ENCODE measurements at places on chromosomes 4 and X.

GRCh38 chr4:20262221-20262620 lies 10.5 kb downstream of the SLIT2 start:
- no peak for DNase-seq

DNA sequence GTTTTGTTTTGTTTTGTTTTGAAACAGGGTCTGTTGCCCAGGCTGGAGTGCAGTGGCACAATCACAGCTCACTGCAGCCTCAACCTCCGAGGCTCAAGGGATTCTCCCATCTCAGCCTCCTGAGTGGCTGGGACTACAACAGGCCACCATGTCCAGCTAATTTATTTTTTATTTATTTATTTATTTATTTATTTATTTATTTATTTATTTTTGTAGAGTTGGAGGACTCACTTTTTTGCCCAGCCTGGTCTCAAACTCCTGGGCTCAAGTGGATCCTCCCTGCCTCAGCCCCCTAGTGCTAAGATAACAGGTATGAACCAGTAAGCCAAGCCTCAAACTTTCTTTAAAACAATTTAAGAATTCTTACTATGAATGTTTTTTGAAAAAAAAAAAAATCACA lies 26.6 kb upstream of the PLS3 start:
- no peak for DNase-seq

- no peak for DNase-seq
Measured at GRCh38 chr4:24915121-24915922, 2.5 kb upstream of the CCDC149 start.

GRCh38 chrX:114889481-114889880 lies 127.9 kb downstream of the IL13RA2 start:
- no peak for DNase-seq

DNA sequence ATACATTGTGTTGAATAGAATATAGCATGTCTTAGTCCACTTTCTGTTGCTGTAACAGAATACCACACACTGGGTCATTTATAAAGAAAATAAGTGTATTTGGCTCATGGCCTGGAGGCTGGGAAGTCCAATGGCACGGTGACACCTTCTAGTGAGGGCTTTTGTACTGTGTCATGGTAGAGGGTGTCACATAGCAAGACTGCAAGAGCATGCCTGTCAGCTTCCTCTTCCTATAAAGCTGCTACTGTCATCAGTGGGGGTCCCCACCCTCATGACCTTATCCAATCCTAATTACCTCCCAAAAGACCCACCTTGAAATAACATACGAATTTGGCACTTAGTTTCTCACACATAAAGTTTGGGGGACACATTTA lies 193.2 kb downstream of the PTTG2 start:
- DNase-seq, result no peak

DNA sequence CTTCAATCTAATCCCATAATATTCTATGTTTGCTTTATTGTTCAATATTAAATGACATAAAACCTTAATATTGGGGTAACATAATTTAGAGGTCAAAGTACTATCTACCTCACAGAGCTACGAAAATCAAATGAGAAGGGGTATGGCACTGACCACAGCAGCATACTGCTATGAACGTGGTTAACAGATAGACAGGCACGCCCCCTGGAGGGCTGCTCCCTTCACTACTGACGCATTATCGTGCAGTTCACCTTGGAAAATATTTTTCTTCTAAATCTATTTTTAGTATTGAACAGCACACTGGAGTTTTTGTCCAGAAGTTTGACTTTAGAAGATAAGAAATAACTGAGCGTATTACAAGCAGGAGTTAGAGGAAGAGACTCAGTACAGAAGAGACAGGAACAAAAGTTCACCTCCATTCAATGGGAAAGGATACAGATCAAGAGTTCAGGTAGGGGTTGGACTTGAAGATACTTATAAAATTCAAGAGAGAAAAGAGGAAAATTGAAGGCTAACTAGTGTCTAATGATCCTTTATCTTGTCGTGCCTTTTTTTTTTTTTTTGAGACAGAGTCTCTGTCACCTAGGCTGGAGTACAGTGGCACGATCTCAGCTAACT lies 22.7 kb downstream of the MAP9 start:
- DNase-seq, result no peak

GRCh38 chrX:42229533-42229932 lies 306.2 kb upstream of the CASK start:
- DNase-seq, result no peak

DNA sequence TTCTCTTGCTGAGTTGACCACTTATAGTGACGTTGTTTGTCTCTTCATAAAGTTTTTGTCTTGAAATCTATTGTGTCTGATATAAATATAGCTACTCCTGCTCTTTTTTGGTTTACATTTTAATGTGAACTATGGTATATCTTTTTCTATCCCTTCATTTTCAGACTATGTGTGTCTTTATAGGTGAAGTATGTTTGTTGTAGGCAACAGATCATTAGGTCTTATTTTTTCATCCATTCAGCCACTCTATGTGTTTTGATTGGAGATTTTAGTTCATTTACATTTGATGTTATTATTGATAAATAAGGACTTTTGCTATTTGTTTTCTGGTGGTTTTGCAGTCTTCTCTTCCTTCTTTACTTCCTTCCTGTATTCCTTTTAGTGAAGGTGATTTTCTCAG lies 44.0 kb upstream of the SLC16A2 start:
- DNase-seq, result no peak

GRCh38 chrX:55488006-55488592 lies 1.5 kb downstream of the USP51 start:
- no peak for DNase-seq

- no peak for DNase-seq
Measured at GRCh38 chr4:133379681-133380438, 230.8 kb downstream of the PCDH10 start.

DNA sequence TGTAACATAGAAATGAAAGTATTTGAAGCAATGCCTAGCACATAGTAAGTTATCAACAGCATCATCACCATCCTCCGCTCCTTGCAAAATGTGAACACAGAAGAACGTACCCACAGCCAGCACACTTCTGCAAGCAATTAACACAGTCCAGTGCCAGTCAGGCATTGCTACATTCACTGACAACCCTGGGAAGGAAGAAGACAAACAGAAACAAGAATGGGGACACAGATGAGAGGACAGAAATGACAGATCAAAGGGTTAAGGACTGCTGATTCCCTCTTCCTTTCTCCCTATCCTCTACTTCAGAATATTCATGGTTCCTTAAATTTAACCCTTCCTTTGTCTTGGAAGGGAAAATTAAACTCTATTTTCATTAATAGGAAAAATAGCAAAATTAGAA lies 53.1 kb downstream of the CHM start:
- no peak for DNase-seq

DNA sequence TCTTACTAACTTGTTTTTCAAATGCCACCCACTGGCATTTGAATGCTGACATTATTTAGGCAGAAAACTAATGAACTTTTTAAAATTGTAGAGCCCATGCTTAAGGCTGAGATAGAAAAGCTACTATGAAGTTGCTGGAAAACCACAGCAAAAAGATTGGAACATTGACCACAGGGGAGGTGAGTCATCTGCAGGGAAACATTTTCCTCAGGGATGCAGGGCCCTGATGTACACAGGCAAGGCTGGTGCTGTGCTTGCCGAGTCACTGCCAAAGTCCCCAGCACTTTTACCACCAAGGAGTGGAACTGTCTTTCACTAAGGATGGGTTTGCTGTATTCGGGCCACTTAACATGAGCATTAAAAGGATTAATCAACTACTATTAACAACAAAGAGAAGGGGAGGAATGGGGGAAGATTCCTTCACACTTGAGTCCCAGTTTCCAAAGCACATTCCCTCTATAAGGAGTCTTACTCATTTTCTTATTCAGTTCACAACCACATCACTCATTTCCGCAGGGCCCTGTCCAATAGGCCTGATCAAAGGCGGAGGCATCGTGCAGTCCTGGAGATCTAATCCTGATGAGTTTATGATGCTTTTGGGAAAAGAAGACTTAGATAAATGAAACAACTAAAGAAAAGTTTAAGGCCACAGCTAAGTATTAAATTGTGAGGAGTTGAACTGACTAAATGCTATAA lies 202.9 kb upstream of the NPY2R start:
- no peak for DNase-seq

DNA sequence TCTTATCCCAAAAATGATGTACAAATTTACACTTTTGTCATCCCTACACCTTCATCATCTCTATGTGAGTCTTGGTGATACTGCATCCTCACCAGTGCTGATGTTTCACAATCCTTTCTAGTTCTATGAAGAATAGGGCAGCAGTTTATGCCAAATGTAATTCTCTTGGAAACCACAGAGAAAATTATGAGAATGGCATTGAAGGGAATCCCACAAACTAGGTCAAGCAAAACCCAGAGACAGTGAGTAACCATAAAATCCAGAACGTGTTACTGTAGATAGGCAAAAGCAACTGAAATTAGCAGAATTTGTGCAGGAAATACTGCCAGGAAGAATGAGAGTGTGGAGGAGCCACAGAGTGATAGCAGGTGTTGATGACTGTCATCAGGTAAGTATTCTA lies 24.5 kb downstream of the IL15 start:
- no peak for DNase-seq

Measured in lower leg skin (tissue), 4 donors.